ENCODE measurements at places on chromosomes 12 and 14. TPM values are rescaled to one million over a fixed set of nuclear protein-coding genes. Genes with fewer than 3 reads are reported as not detected.

DNA sequence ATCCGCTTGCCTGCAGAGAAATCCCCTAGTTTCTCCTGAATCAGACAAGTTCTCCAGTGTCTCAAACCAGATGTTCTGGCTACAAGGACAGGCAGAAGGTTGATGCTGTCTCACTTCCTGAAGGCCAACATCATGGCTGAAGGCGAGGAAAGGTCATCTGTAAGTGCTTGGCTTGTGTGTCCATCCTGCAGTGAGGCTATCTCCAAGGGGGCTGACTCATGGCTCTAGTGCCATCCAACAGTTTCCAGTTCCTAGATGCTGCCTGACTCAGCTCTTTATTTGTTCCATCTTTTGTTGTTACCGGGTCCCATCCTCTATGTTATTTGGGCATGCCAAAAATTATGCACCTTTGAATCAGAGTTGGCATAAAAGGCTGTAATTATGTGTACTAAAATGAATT, 232.1 kb upstream of the TBX3 start:
- no peak for DNase-seq

Gene SLC4A8
- total RNA-seq, result 18.8 TPM

- DNase-seq, result no peak
Measured at GRCh38 chr12:54475537-54475936, 2.1 kb upstream of the GTSF1 start.

Gene MYF6
- not detected for total RNA-seq

Gene EFS
- total RNA-seq, result not detected

Gene AHSA1
- total RNA-seq, result 142 TPM

- DNase-seq, result no peak
Measured at GRCh38 chr12:13178568-13179210, 17.8 kb upstream of the EMP1 start.

DNA sequence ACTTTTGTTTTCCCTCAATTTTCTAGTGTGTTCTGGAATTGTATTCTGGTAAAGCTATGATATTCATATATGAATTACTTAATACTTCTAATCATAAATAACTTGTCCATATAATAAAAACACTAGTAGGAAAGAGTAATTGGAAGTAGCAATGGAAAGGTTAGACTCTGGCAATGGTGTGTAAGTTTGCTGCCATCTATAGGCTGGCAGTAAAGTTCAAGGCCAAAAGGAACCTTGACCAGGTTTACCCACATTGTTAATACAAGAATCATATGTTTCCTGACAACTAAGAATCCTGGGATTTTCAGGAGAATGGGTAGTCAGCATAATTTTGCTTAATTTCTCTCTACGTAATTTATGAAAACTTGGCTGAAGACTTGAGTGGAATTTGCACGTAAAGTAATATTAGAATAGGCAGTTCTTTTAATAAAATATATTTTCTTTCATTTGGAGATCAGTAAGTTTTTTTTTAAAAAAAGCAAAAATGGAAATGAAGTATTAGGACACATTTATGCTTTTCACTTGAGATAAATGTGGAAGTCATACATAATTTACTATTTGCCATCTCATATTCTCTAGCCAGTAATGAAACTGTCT, 926.7 kb downstream of the GALC start:
- DNase-seq, result no peak

DNA sequence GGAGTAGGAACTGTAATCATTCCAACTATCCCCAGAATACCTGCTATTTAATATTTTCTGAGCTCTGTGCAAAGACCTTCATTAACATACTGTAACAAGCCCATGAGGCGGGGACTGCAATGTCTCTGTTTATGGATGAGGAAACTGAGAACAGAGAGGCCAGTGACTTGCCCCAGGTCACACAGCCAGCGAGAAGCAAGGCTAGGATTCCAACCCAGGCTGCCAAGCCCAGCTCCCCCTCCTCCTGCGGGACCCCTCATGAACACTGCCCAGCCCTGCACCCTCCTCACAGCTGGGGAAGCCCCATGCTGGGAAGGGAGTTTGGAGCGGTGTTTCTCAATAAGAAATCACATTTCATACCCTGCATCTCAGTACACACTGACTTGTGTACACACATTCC, 10.9 kb downstream of the HVCN1 start:
- DNase-seq, result no peak

Gene HOXC12
- total RNA-seq, result 5.1 TPM

- no peak for DNase-seq
Measured at GRCh38 chr12:48451372-48451771, 21.0 kb upstream of the ANP32D start.

DNA sequence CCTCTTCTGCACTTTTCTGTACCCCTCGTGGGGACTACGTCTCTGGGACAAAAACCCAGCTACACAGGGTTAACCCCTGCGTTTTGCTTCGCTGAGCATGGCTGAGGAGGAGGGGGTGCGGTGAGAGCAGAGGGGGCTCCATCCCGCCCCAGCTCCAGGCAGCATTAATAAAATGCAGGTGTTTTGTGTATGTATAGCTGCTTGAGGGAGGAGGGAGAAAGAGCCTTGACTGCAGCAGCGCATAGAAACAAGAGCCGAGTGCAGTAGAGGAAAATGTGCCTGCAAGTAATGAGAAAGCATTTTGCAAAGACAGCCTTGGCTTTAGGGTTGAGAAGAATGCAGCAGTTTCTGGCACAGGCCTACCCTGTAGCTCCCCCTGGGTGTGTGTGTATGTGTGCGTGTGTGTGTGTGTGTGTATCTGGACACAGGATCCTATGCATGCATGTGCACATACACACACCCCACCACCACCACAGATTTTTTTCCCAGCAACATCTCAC, 103.9 kb downstream of the ZFP36L1 start:
- DNase-seq, result no peak

Gene KRT71
- total RNA-seq, result not detected

DNA sequence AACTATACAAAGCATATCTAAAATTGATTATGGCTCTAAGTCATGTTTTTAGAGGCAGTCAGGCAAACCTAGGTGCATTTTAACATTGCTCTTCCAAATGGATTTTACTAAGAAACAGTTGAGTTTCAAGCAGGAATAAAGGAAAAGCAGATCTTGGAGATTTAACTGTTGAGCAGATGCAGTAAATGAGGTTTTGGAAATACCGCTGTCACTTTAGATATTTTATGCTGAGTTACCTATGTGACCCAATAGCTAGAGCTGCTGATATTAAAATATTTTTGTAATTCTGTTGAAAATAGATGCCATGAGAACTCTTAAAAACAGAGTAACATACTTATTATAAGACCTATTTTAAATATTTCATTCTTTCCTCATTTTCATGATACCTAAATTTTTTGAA, 181.4 kb downstream of the SYT1 start:
- DNase-seq, result no peak

DNA sequence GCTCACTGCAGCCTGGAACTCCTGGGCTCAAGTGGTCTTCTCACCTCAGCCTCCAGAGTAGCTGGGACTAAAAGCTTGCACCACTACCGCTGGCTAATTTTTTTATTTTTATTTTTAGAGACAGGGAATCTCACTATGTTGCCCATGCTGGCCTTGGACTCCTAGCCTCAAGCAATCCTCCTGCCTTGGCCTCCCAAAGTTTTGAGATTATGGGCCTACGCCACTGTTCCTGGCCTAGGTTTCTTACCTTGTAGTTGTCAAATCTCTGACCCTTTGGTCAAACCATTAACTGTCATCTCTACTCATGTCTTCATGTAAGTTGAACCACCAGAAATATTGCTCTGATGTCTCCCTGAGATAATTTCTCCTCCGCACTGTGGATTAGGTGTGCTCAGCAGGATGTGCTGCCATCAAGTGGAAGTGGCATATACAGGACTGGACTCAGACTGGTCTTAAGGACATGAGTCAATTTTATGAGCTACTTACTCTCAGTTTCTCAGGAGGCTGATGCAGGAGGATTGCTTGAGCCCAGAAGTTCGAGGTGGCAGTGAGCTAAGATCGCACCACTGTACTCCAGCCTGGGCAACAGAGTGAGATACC, 28.5 kb downstream of the ACTR6 start:
- DNase-seq, result peak; percentile 7

DNA sequence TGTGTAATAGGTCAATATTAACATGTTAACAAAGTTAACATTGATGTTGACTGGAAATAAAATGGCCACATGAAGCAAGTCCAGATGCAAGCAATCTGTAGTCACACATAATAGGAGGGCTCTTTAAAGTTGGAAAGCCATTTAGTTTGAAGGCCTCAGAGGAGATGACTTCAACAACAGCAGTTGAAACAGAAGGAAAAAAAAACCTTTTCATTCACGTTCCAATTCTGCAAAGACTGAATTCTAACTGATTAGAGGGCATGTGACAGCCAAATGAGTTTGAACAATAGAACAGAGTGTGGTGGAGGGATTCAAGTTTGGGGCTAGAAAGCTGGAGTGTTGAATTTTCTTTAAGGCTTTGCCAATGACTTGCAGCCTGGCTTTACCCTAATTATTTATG, 41.5 kb upstream of the DAAM1 start:
- no peak for DNase-seq

Gene SAMD15
- 1.4 TPM for total RNA-seq

Gene KRT7
- 16.8 TPM for total RNA-seq
